ENCODE measurements at places on chromosomes 13 and 19.

- DNase-seq: no peak
Observed at GRCh38 chr19:10768936-10769335, 51.1 kb downstream of the DNM2 start.

DNA sequence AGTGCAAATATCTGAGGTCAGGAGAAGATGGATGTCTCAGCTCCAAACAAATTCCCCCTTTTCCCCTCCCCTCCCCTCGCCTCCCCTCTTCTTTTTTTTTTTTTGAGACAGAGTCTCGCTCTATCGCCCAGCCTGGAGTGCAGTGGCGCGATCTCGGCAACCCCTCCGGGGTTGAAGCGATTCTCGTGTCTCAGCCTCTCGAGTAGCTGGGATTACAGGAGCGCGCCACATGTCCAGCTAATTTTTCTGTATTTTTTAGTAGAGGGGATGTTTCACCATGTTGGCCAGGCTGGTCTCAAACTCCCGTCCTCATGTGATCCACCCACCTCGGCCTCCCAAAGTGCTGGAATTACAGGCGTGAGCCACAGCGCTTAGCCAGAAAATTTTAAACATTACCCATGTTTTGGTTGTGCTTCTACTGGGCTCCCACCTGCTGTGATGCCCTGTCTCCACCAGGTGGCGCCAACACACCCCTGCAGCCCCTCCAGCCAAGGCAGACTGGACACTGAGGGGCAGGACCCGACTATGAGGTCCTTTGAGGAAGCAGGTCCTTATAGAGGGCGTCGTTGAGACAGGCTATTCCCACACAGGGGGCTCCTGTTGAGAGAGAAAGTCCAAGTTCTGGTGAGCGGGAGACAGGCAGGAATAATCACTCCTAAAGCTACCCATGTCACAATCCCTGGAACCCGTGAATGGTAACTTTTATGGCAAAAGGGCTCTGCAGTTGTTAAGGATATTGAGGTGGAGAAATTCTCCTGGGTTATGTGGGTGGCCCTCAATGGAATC lies 6.3 kb downstream of the ERICH4 start:
- DNase-seq: peak; percentile 78

DNA sequence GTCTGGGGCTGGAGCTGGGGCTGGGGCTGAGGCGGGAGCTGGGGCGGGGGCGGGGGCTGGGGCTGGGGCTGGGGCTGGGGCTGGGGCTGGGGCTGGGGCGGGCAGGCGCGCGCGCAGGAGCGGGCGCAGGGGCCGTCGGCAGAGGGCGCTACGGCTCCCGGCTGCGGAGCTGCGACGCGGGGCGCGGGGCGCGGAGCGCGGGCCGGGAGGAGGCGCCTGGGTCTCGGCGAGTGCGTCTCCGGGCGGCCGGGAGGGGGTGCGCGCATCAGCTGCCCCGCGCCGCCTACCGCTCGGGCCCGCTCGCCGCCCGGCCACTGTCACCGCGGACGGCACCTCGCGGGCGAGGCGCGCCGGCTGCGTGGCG lies 422 bp upstream of the MTUS2 start:
- DNase-seq: no peak

DNA sequence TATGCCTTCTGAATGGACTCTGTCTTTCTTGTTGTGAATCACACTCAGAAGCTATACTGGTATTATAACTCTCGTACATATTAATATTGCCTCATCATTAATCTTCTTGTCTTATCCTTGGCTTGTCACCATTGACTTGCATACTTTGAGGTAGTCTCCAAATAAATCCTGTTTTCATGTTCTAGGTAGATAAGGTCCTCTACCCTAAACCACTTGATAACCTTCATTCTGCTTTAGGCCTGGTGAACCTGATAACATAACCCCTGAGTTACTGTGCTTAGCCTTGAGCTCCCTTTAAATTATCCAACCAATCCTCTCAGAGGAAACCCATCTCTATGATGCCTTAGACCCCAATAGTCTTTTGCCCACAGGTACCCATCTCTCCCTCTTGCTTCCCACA lies 1162.3 kb downstream of the SLITRK1 start:
- no peak for DNase-seq

GRCh38 chr19:41882568-41883462 lies at the start of gene ARHGEF1:
Gene ARHGEF1 (plus strand): TSS chr19:41883184. CDS start chr19:41888083, 4,899 bp downstream.
- peak; percentile 65 for DNase-seq

DNA sequence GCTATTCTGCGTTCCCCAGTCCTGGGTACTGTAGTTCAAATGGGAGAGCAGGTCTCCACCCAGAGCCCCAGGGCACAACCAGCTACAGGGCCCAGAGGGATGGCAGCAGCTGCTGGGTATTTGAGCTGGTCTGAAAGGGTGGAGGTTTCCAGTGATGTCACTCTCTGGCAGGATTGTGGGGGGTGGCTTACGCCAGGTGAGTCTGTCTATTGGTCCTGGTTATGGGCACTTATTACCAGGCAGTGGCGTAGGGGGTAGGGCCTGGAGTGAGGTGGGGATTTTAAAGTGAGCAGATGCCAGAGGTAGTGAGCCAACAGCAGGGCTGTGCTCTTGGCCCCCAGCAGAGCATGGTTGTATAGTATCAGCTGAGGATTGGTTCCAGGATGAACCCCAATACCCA lies 6.2 kb downstream of the RPS19 start:
- DNase-seq: peak; percentile 40

GRCh38 chr13:21531455-21531854 lies 72.4 kb upstream of the ZDHHC20 start:
- DNase-seq: no peak

GRCh38 chr13:111506621-111507020 lies 186.2 kb downstream of the TEX29 start:
- DNase-seq: no peak

DNA sequence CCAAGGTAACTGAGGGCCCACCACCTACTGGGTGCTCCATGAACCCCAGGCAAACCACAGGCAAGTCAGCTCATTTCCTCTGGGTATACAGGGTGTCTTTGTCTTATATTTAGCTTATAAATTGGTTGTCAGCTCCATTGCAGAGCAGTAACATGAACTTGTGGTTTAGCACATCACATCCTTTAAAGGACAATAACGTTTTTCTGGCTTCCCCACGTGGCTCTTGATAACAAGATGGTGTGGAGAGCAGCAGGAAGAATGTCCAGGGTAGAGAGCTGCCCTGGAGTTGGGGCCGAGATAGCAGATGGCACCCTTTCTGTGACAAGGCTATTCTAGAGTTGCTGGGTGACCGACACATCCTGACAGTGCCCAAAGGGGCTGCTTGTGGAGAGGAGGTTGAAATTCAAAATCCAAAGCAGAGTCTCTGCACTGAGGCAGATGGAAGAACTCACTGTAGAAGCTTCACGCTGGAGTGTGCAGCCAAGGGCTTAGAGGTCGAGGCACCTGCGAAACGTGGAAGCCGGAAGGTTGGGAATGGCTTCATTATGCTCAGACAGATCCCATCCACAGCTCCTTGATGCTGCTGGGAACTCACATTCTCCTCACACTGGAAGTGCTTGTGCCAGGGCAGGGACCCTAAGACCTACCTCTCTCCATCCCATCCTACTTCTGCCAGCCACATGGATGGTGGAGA lies 133.0 kb upstream of the FRY start:
- DNase-seq: no peak

- no peak for DNase-seq
Observed at GRCh38 chr13:36135876-36136275, 4.7 kb upstream of the DCLK1 start.

DNA sequence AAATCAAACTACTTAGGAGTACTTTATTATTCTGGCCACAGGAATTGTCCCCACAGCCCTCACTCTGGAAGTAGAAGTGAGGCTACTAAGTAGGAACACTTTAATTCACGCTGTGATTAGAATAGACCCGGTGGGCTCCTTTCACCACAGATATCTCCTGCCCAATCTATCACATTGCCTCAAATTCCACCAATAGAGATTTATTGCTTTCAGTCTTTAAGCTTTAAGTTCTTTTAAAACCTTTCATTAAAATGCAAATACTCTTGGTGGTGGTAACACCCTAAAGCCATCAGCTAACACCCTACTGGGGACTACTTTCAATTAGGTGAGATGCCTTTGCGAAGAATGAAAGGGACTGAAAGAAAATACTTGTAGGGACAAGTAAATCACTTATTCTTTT lies 181.9 kb downstream of the DACH1 start:
- DNase-seq: no peak

DNA sequence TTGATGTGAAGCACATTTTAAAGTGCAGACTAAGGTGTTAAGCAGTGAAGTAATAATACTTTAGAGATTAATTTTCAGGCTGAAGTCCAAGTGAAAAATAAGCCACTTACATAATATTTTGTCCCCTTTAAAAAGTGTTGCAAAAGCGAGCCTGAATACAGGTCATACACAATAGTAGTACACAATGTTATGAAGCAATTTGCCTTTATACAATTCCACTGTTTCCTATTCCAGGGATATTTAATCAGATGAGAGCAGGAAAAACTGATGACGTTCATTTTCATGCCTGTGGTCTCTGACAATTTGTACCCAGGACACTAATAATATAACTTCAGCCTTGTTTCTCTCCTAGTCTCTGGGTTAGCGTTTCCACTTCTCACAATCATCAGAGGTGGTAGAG lies 916.7 kb downstream of the PCDH9 start:
- no peak for DNase-seq

GRCh38 chr19:4449639-4450028 lies 8.0 kb downstream of the UBXN6 start:
- no peak for DNase-seq

DNA sequence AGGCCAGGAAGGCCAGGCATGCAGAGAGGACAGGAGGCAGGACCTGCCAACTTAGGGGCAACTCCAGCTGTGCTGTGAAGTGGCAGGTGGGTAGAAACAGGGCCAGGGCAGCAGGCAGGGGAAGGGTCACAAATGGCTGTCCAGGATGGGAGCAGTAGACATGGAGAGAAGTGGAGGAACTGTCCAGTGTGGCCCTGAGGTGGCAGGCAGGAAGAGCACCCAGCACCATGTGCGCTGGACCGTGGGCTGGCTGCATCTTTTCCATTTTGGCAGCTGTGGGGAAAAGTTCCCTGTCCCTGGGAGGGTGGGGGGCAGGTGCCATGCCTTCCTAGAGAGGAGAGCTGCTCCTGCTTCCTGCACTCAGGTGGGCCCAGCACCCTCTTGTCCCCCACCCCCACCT lies 13.8 kb downstream of the DEDD2 start:
- DNase-seq: no peak

DNA sequence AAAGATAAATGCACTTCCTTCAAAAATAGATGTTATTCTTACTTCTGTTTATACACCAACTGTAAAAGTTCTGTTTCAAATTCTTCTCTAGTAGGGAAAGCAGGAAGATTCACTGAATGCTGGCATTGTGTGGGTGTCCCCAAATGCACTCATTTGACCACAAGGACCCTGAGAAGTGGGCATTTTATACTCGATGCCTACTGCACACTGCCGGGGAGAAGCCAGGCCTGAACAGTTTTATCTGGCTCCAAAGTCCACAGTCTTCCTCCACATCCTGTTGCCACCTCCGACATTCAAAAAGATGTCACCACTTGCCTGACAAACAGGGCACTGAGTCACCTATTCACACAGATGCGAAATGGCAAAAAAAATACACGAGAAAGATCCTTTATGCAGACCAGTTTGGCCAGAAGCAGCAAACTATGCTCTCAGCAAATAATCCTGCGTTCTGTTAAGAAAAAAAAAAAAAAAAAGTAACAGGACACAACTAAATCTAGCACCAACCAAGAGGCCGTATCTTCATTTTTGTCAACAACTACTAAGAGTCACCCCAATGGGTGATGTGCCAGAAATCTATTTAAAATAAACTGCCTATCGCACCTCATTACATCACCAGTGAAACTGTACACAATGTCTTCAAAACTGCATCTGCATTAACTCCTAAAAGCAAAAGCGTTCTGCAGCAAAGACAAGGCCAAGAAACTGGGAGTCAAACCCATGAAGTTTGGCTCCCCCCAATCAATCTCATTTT lies 6.2 kb downstream of the ZC3H4 start:
- no peak for DNase-seq

GRCh38 chr19:4007836-4008539 lies 452 bp downstream of the PIAS4 start:
- peak; percentile 31 for DNase-seq

DNA sequence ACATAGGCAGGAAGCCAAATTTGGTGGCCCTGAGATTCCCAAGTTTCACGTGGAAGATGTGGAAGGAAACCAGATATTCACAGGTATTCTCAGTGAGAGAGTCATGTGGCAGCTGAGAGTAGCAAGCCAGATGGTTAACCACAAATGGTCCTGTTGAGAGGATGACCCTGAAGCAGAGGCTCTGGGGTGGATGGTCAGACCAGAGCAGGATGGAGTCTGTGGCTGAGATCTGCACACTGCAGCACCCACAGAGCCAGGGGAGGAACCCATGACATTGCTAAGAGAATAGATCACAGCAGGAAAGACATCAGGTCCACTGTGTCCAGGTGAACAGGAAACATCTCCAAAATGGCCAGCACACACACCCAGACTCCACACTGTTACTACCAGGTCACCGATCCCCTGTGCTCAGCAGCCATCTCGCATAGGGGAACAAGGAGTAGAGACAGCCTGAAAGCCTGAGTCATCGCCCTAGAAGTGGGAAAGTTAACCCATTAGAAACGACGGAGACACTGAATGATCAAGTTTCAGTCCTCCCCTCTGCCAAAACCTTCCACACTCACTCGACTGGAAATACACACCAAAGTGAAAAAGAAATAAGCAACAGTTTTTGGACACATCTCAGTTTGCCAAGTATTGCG lies 160.0 kb downstream of the RBM26 start:
- DNase-seq: peak; percentile 7

DNA sequence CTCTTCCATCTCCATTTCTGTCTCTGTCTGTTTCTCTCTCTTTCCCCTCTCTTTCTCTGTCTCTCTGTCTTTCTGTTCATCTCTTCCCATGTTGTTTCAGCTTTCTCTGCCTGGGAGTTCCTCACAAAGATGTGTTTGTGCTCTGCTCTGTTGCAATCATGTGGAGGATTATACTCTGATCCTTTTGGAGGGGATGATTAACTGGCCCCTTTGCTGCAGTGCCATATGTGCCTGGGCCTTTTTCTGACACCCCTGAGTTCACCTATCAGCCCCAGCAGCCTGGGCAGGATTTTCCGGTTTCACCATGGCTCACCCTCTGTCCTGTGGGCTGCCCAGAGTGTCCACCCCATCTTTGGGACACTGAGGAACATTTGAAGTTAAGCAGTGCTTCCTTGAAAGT lies 9.0 kb upstream of the TEX26 start:
- DNase-seq: no peak

DNA sequence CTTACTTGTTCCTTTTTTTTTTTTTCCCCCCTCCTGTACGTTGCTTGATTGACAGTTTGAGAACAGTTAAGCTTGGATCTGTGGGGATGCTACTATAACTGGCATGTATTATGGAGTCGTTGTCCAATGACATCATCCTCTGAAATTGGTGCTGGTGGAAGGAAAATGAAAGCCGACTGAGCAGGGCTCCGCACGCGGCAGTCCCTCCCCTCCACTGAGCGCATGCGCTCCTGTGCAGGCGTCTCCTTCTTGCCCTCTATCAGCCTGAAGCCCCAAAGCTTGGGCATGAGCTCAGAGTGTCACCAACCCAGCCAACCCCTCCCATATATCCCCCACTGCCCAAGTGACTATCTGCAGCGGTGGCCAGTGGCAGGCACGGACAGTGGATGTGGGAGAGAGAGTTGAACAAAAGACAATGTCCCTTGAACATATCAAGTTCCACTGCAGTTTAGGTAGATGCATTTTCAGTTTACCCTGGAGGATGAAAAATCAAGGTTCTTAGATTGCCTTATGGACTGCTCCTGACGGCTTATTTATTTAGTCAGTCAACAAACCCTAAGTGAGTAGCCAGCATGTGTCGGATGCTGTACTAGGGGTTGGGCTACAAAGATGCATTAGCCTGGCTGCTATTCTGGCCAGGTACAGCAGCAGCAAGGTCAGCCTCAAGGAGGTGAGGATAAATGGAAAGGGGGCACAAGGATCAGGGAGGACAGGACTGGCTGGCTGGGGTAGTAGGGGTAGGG lies 20.8 kb downstream of the MBNL2 start:
- DNase-seq: no peak
